ENCODE measurements at places on chromosomes 11 and 22.

GRCh38 chr22:50401907-50402306 lies 58.8 kb downstream of the PPP6R2 start:
- no peak for DNase-seq

GRCh38 chr22:18987765-18988164 lies 51.7 kb upstream of the PRODH start:
- no peak for DNase-seq

- no peak for DNase-seq
Measured at GRCh38 chr22:18091916-18092526, 14.2 kb downstream of the PEX26 start.

- DNase-seq: no peak
Measured at GRCh38 chr11:15901790-15902189, 454.6 kb downstream of the SOX6 start.

DNA sequence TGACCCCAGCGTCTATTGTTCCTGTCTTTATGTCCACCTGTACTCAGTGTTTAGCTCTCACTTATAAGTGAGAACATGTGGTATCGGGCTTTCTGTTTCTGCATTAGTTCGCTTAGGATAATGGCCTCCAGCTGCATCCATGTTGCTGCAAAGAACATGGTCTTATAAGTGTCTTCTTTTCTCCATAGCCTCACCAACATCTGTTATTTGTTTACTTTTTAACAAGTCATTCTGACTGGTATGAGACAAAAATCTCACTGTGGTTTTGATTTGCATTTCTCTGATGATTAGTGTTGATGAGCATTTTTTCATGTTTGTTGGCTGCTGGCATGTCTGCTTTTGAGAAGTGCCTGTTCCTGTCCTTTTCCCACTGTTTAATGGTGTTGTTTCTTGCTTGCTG lies 21.7 kb upstream of the SLN start:
- peak; percentile 38 for DNase-seq
